ENCODE measurements at places on chromosomes 4 and X.

- DNase-seq, result no peak
Measured at GRCh38 chrX:136189222-136189621, 41.9 kb downstream of the FHL1 start.

DNA sequence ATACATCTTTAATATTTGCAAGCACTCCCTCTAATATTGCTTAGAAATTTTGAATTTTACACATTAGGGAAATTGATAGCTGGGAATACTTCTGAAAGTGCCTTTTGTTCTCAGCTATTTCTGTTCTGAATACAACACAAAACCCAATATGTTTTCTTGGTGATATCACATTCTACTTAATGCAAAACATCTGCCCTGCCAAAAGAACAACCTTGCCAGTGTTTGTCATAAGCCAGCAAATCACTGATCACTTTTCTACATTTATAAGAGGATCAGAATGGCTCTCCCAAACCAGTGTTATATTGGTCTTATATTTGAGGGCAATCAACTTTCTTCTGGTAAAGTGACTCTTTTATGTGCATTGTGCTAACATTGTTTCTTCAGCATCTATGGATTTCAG is 126.8 kb upstream of the APOOL start:
- DNase-seq, result no peak

- DNase-seq, result no peak
Measured at GRCh38 chr4:2290974-2291704, 29.2 kb upstream of the MXD4 start.

GRCh38 chrX:41449131-41449530 is 2.0 kb downstream of the NYX start:
- no peak for DNase-seq

- DNase-seq, result no peak
Measured at GRCh38 chr4:179695175-179695574, 2252.9 kb upstream of the AGA start.

DNA sequence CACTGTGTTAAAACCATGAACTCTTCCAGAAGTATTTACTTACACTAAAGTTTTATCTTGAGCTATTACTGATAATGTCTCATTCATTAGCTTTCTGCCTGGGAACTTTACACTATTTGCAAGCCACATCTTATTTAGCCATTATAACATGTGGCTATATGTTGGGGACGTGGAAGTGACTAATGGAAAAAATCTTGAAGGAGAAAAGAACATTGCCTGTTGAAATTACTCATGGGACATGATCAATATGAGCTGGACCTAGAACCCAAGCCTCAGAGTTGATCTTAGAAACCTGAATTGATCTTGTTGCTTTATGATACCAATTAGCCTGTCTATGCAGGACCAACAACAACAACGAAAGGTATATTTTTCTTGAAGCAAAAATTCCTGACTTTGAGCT is 22.5 kb upstream of the ARHGAP6 start:
- no peak for DNase-seq

- peak; percentile 54 for DNase-seq
Measured at GRCh38 chrX:101658661-101659491, 774 bp downstream of the ARMCX2 start.

GRCh38 chr4:82640540-82640939 is 78.8 kb upstream of the TMEM150C start:
- no peak for DNase-seq

DNA sequence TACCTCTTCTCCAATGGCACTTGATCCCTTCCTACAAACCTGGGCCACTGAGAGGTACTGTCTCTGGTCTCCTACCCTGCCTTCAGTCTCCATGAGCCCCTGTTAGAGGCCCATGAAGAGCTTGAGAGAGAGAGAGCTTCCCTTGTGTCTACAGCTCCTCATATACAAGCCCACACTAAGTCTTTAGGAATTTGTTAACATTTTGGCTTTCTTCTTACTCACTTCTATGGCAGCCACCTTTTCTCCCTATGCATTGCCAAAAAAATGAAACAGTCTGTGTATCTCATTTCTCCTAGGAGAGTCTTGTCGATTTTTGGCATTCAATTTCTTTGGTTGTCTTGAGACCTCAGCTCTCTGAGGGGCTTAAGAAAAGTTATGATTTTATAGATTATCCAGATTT is 90.9 kb upstream of the LNX1 start:
- DNase-seq, result no peak

GRCh38 chr4:151228189-151229119 is 48.5 kb upstream of the PRSS48 start:
- DNase-seq, result no peak

DNA sequence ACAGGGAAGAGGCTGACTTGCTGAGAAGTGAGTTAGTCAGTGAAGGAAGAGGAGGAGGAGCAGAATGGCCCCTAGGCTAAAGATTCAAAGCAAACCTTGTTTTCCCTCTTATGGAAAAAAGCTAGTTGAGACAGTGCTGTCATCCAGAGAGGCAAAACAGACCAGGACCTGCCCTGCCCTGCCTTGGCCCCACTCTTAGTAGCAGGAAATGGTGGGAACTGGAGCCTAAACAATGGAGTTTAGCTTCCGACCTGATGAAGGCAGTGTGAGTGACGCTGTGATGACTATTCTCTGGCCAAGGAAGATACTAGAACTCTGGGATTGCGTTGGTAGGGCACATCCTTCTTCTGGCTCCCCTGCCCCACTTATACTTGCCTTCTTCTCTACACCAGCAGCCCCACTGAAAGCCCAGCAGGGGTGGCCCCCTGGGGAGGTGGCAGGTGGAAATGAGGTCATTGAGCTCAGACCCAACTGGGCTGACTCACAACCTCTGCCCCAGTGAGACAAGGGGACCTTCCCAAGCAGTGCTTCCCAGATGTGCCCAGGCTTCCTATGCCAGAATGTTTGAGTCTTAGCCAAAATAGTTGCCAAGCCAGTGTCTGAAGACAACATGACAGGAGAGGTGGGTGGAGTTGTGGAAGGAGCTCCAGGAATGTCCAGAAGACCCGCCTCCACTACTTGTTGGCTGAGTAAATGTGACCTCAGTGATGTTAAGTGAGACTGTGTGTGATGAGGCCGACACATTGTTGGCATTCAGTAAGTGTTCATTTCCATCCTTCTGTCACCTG is 38.8 kb downstream of the MSN start:
- DNase-seq, result no peak

- no peak for DNase-seq
Measured at GRCh38 chr4:74755486-74755885, 38.8 kb downstream of the BTC start.

DNA sequence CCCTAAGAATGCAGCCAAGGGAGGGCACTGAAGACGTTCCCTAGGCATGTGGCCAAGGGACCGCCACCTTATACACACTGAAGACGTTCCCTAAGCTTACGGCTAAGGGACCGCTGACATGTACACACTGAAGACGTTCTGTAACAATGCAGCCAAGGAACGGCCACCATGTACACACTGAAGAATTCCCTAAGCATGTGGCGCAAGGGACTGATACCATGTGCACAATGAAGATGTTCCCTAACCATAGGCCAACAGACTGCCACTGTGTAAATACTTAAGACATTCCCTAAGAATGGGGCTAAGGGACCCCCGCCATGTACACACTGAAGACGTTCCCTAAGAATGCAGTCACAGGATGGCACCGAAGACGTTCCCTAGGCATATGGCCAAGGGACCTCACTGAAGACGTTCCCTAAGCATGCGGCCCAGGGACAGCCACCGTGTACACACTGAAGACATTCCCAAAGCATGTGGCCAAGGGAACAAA is 36.1 kb downstream of the DHRSX start:
- no peak for DNase-seq

DNA sequence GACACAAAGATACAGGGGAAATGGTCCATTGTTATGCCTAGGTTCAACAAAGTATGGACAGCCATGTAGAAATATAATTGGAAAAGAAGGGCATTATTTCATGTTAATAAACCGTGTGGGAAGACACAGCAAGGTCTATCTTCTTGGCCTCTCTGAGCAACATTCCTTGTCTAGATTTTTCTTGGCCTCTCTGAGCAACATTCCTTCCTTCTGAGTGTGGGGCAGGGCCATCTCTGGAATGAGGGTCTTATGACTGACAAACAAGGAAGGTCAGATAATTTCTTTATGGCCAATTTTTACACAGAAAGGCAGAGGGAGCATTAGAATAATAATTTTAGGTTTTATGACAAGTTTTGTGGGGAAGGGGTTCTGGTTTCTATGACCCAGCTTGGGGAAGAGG is 24.3 kb upstream of the MAOA start:
- DNase-seq, result no peak

DNA sequence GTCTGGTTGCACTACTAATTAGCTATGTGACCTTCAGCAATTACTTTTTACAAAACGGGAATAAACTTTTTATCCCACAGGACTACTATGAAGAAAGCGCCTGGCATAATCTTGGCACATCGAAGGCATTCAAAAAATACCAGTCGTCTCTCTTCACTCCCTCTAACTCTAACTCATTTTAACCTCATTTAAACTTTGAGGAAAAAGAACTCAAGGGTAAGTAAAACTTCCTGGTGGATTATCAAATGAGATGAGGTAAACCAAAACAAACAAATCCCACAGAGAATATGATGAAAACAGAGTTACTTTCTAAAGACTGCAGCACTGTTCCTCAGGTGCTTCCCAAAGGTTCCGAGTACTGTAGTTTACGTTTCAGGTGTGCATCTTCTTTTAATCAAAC is 66.9 kb downstream of the SH3RF1 start:
- DNase-seq, result no peak

DNA sequence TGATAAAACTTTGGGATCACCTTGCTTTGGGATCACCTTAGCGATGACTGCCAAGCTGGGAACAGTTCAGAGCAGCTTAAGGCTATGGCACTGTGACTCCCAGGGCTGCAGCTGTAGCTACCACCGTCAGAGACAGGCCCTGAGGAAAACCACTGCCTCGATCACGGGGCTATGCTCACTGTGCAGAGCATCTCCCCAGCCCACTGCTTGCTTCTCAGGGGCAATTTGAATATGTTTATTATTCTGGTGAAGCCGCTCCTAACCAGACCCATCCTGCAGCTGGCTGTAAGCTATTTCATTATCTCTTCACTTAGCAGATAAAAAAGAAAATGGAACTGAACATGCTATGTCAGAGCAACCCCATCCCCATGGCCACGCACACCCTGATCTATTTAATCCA is 328.5 kb downstream of the EVC2 start:
- no peak for DNase-seq

All from NCI-H187 treated with DMSO at 0.1 percent for 48 hours (cell line).